ENCODE measurements at places on chromosomes 13 and 19. TPM values are rescaled to one million over a fixed set of nuclear protein-coding genes. Genes with fewer than 3 reads are reported as not detected.

DNA sequence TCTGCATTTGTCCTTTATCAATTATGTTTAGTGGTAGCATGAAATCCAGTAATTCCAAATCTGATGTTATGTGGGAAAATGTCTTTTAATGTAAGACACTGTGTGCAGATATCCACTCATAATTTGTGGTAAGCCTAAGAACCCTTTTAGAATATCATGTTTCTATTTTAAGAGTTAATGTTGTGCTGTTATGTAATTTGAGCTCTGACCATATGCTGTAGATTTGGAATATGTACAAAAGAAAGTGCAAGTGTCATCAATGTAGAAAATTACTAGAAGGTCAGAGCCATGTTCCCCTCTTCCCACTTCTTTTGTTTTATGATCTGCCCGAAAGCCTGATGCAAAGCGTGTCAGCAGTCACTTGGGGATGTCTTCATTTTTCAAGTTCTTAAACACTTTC is 44.5 kb downstream of the SCEL start:
- DNase-seq, result no peak

GRCh38 chr13:41053384-41053826 is 7.9 kb upstream of the WBP4 start:
- no peak for DNase-seq

Gene MPND
- 36.5 TPM for total RNA-seq

- no peak for DNase-seq
These were observed 11.3 kb downstream of the JAK3 start for GRCh38 chr19:17836530-17836929.

- DNase-seq, result no peak
These were observed 8.1 kb downstream of the DGKH start for GRCh38 chr13:42056583-42056982.

DNA sequence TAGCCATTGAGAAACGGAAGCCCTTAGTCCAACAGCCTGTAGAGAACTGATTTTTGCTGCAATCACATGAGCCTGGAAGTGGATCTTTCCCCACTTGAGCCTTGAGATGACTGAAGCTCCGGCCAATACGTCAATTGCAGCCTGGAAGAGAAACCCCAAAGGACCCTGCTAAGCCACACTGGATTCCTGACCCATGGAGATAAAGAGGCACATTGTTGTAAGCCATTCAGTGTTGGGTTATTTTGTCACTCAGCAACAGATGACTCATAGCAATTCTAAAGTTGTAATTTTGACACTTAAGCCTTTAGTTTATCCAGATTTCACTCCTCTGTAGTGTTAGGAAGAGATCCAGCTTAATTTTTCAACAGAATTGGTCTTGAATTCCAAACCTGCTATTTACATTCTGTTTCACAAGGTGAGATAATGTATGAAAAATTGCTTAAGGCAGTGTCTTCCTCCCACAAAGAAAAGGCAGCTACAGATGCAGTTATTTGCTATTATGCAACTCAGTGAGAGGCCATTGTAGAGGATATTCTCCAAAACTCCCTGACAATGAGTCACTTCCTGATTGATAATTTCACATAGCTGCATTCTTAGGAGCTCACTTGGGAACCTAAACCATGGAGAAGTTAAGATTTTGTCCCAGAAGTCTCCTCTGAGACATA is 59.4 kb upstream of the TSHZ3 start:
- peak; percentile 4 for DNase-seq

Gene DMKN
- not detected for total RNA-seq

DNA sequence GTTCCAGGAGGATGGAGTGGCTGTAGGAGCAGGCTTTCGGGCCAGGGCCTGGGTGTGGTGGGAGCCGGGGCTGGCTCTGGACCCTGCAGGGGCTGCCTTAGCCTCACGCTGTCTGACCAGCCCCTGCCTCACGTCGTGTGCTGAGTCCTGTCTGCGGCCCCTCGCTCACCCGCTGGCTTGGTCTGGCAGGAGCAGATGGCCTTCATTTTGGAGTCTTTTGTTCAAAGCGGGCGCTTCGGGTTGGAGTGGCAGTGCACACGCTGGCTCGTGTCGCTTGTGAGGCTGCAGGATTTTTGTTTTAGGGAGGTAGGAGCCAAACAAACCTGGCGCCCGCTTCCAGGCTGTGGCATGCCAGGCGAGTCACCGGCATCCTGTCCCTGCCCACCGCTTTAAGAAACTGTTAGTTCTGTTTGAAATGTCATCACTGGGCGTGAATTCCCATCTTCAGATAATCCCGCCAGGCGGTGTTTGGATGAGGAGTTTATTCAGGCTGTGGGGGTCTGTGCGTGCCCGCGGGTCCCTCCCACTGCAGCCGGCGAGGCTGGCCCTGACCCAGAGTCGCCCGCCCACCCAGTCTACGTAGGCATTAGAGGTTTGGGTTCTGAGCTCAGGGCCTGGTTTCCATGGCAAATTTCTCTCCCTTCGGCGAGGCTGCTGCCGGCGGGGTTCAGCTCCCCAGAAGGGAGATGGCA is 89.8 kb downstream of the KDM4B start:
- DNase-seq, result no peak

GRCh38 chr19:8269724-8270123 is 38.4 kb downstream of the CD320 start:
- no peak for DNase-seq

DNA sequence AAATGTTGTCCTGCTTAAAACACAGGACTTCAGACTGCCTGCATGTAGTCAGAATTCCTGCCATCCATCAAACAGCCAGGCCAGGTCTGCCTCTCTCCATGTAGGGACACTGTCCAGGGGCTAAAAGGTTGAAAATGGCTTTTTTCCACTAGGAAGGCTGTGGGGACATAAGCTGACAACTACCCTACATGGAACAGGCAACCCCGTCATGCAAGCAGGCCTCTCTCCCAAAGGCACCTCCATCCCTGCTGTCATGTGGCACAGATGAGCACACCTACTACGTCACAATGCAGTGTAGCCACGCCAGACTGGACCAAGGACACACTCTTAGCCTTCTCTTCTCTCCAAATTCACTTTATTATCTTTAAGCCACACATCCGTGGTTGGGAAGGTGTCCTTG is 40.8 kb downstream of the LATS2 start:
- no peak for DNase-seq
